ENCODE measurements at places on chromosomes 12 and 14. TPM values are rescaled to one million over a fixed set of nuclear protein-coding genes. Genes with fewer than 3 reads are reported as not detected.

GRCh38 chr14:62133776-62134550 lies 371.7 kb downstream of the SNAPC1 start:
- DNase-seq: no peak

- DNase-seq: no peak
Measured at GRCh38 chr12:116884871-116885270, 3.6 kb upstream of the HRK start.

DNA sequence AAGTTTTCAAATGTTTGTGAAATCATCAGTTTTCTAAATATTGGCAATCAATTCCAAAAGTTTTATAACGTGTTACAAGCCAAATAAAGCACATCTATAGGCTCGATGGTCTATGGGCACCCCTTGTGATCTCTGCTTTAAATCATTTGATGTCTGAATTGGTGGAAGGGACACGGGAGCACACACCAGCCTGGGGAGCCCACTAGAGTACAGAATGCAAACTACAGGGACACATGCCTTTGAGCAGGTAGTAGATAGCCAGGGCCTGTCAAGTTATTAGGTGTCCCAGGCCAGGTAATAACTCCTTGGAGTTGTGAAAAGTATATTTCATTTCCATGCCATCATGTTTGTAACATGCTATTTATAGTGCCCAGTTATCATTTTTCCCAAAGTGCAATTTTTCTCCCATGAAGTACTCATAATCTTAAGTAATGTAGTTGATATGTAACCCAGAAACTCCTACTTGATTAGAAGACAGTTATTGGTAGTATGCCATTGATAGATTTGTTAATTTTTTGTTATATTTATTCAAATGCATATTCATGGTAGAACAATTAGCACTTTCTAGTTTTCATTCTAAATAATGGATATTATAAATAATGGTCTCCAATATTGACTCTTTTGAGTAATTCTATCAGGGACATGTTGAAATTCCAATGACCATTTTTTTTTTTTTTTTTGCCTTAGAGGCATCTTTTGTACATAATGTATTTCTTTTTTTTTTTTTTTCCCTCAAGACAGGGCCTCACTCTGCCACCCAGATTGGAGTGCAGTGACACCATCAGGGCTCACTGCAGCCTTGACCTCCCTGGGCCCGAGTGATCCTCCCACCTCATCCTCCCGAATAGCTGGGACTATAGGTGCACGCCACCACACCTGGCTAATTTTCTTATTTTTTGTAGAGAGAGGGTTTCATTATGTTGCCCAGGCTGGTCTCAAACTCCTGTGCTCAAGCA lies 96.9 kb upstream of the FGD4 start:
- DNase-seq: peak; percentile 35

GRCh38 chr14:96263347-96264199 lies 7.6 kb downstream of the BDKRB1 start:
- DNase-seq: peak; percentile 34

DNA sequence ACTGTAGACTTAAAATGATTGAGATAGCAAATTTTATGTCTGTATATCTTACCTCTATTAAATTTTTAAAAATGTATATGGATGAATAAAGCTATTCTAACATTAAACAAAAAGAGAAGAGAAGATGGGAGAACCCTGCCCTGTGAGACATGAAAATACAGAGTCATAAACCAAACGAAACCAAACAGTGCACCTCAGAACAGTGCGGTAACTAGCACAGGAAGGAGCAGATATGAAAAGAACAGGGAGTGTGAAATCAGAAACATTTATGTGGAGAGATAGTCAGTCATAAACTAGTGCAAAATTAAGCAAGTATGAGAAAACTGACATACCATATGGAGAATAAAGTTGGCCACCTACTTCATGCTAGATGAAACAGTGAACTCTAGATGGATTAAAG lies 135.1 kb downstream of the ERC1 start:
- no peak for DNase-seq

DNA sequence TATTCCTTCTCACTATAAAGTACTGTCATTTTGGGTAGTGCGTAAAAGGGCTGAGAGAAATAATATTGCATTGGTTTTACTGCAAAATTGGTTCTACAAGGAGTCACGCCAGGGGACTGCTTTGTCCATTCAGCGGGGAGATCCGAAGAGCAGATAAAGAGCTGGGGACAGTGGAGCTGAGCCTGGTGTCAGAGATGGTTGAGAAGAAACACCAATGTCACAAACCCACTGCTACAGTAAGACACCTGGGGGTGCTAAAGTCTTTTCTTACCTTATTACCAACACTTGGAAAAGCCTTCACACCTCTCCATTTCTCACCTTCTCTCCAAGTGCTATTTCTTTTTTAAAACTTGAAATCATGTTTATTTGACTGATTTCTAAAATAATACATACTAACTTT lies 14.1 kb downstream of the IL31 start:
- DNase-seq: no peak

GRCh38 chr12:47578836-47579235 lies 127.0 kb downstream of the RPAP3 start:
- DNase-seq: no peak

DNA sequence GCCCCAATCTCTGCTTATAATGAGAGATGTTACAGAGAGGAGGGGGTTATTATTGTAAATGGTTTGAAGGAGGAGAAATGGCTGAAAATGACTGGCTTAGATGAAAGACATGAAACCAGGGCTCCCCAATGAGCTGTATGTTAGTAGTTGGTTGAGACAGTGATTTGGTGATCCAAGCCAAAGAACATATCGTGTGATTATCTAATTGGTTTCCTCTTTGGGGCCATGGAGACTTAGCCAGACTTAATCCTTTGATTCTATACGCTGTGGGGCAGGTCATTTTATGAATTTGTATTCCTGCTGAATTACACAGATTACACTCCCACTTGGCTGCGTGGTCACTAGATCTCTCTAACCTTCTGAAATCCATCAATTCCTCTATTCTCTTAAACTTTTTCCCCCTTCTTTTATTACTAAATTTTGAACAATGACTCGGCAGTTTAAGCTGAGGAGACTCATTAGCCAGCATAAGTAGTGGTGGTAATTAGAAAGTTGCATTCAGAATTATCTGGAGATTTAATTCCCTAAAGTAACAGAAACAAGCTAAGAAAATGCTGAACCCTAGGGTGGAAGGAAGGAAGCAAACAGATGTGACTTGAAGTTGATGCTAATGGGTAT lies 5.3 kb downstream of the TTC8 start:
- DNase-seq: no peak

DNA sequence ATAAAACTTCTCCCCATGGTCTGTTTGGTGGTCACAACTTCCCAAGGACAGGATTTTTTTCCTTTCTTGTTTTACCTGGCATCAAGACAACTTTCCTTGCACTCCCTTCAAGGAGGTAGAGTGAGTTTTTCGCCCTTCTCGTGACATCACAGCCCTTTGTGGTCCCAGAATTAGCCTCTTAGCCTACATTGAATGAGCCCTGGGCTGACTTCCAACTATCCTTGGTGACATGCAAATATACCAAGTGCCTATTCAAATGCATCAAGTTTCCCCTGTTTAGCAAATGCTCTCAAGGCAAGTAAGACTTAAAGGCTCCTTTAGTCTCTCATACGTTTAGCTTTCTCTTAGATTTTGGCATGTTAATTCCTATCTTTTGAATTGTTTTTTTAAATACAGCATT lies 36.6 kb downstream of the TC2N start:
- peak; percentile 68 for DNase-seq

DNA sequence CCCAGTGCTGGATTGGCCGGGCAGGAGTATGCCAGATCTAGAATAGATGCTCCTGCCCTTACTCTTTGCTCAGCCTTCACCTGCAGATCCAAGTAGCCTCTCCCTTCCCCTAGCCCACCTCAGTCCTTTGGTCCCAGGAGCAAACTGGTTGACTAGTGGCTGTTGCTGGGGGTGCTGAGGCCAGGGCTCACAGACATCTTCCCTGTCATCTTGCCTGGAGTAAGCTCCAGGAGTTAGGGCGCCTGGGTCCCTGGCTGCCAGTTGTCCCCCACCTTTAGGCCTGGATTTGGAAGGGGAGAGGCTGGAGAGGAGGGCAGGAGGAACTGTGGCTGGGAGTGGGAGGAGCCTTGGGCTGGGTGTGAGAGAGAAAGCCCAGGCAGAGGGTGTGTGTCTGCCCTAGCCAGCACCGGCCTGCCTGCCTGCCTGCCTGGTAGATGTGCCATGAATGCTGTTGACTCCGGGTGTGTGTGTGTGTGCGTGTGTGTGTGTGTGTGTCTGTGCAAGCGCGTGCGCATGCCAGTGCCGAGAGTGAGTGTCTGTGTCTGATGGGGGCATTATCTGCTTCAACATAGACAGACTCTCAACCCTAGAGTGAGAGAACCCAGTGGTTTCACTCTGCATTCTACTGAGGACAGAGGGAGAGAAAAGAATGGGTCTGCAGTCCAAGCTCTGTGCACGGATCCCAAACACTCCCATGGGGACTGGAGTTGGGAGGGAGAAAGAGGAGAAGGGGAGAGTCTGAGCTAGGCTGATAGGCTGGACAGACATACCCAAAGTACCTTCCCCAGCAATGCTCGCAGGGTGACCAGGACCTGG lies 845 bp upstream of the RARG start:
- peak; percentile 39 for DNase-seq

DNA sequence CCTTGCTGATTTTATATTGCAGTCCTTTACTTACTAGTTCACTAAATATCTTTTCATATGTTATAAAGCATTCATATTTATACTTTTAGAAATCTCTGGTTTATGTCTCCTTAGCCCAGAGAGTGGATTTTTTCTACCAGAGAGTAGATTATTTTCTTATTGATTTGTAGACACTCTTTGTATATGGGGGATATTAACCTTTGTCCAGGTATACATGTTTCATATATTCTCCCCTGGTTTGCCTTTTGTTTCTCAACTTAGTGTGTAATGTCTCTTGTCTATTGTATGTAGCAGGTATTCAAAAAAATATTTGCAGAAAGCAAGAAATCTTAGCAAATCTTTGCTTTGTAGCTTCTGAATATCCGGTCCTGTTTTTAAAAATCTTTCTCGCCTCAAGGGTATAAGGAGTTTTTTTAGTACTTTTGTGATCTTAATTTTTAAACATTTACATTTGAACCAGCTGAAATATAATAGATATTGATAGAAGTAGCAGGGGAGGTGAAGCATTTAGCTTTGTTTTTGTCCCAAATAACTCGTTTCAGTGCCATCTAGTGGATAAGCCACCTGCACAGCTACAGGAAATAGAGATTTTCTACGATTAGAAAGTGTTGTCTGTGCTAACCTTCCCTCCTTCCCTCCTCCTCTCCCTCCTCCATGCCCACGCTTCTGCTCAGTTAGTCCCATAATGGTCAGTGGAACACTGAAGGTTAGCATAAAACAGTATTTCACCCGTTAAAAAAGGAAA lies 97.0 kb downstream of the PHETA1 start:
- no peak for DNase-seq

- peak; percentile 61 for DNase-seq
Measured at GRCh38 chr12:9634177-9634803, 26.6 kb upstream of the KLRB1 start.

DNA sequence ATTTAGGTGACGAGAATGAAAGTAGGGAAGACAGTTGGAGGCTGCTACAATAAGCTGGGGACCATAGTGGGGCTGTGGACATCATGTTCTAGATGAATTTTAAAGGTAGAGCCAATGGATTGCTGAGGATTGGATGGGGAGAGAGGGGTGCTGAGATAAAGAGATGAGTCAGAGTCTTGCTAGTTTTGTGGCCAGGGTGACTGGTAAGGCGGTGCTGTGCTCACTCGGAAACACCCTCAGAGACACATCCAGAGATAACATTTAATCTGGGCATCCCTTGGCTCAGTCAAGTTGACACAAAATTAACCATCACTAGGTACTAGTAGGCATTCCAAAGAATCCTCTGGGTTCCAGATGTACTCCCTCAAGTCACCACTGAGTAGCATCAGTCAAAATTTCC lies 170.7 kb downstream of the ADCK1 start:
- no peak for DNase-seq

DNA sequence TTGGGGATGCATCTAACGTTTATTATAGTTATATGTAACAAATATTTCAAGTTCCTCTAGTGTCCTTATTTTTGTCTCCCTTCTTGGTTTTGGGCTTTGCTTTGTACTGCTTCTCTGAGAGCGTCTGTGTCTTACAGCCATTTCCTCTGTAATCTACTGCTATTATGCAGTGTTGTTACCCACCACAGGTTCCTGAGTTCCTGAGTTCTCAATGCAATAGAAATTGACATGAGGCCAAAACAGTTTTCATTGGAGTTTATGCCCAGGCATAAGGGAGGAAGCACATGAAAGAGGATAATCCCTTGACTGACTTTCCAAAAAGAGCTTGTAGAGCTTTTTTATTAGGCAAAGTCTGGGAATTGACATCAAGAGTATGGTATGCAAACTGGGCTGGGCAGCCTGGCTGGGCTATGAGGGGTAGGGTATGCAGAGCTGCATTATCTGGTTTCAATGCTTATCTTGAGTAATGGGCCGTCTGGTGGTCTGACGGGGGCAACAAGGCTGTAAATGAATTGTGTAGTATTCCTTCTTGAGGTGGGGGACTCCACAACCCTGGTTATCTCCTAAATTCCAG lies 722.5 kb upstream of the ATXN7L3B start:
- no peak for DNase-seq

GRCh38 chr14:54342806-54343205 lies 54.0 kb upstream of the CDKN3 start:
- no peak for DNase-seq

DNA sequence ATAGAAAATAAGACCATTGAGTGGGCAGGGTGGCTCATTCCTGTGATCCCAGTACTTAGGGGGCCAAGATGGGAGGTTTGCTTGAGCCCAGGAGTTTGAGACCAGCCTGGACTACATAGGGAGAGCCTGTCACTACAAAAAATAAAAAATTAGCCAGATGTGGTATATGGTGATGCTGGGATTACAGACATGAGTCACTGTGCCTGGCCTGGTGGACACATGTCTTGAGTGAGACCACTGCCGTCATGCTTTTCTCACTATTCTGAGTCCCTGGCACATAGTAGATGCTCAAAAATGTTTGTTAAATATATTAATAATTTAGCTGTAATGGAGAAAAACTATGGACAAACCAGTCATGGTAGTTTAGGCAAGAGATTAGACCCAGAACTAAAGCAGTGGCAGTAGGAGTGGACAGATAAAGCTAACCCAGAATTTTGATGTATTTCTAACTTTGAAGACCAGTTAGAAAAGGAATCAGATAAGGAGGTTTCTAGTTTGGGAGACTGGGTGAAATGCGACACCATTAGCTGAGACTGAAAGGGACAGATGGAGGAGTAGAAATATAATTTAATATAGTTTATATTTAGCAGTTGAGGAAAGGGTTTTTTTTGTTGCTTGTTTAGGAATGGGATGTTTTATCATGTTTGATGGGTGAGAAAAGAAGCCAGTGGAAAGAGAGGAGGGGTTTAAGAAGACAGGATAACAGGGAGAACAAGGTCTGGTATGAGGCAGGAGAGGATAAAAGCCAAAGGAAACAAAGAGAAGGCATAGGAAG lies 7.4 kb upstream of the PTGES3 start:
- DNase-seq: no peak

GRCh38 chr12:119857041-119857591 lies 20.0 kb downstream of the CIT start:
- no peak for DNase-seq

PROX2 gene
- total RNA-seq: not detected

TAS2R20 gene
- 2.6 TPM for total RNA-seq

VDR gene
- 1.3 TPM for total RNA-seq

SPX gene
- 18.5 TPM for total RNA-seq

SLC7A8 gene
- total RNA-seq: 18.2 TPM

RNASE1 gene
- 772 TPM for total RNA-seq

MYH7 gene
- 0.52 TPM for total RNA-seq

APOF gene
- not detected for total RNA-seq

TAS2R10 gene
- not detected for total RNA-seq
